GM12891 (cell line): ENCODE measurements at places on chromosomes 5 and 9.
A peak's percentile ranks its signal among the peaks of the same experiment; 100 is the strongest.

- no peak for DNase-seq
These were observed 184.4 kb downstream of the ISL1 start for GRCh38 chr5:51567636-51568035.

DNA sequence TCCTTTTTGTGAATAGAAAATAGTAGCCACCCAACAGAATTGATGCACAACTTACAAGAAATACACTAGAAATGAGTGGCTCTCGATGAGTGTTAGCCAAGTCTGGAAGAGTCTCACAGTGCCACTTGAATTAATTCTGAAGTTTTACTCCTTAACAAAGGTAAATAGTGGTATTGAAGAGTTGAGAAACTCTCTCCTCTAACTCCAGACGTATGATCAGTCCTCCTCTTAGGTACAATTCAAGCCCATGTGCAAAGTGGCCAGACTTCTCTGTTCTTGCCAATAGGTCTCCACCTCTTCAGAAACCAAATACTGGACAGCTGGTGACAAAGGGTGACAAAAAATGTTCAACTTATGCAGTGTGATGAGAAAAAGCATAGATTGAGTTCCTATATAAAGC, 38.5 kb upstream of the ADAMTS16 start:
- DNase-seq, result no peak

- DNase-seq, result no peak
These were observed 62.2 kb downstream of the CFAP77 start for GRCh38 chr9:132472199-132472598.

DNA sequence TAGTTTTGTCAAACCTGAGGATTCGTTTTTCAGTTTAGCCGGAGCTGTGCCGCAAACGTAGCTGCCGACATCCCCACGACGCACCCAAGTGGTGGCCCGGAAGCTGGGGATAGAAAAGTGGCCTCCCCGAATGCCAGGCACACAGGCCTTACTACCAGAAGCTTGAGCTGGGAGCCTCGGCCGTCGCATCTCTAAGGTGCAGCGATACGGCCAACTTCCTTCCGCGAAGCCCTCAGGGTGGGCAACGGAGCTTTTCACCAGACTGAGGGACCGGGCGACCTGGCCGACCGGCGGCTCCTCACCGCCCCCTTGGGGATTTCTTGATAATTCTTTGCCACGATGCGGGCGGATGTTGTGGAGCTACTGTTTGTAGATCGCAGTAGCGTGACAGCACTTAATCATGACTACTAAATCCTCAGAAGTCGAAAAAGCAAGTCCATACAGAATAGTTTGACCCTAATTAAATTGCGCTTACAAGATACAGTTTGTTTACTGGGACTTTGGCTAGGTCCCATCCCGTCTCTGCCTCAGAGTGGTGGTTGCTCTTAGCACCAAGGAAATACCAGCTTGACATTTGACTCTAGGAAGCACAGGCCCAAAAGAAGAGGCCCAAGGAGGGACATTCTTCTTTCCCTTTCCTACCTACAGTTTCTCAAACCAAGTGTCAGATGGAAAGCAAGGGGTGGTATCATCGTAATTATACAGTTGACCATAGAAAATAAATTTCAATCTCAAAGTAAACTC, 613 bp upstream of the TMEM267 start:
- DNase-seq, result peak; percentile 46

DNA sequence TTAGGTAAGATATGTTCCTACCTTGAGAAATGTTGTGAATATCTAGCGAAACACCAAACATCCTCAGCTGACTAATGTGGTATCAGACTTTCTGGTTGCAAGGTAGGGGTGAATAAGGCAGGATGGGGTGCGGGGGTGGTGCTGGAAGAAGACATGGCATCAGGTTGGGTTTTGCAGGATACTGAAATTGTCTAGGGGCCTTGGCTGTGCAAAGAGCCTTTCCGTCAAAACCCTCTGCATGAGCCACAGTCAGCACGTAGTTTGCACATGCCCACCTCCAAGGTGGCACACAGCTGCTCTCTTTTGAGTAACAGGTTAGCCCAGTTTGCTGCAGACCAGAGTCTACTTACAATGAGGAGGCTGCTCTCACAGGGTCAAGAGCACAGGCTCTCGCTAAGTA, 42.0 kb downstream of the SFXN1 start:
- DNase-seq, result no peak

DNA sequence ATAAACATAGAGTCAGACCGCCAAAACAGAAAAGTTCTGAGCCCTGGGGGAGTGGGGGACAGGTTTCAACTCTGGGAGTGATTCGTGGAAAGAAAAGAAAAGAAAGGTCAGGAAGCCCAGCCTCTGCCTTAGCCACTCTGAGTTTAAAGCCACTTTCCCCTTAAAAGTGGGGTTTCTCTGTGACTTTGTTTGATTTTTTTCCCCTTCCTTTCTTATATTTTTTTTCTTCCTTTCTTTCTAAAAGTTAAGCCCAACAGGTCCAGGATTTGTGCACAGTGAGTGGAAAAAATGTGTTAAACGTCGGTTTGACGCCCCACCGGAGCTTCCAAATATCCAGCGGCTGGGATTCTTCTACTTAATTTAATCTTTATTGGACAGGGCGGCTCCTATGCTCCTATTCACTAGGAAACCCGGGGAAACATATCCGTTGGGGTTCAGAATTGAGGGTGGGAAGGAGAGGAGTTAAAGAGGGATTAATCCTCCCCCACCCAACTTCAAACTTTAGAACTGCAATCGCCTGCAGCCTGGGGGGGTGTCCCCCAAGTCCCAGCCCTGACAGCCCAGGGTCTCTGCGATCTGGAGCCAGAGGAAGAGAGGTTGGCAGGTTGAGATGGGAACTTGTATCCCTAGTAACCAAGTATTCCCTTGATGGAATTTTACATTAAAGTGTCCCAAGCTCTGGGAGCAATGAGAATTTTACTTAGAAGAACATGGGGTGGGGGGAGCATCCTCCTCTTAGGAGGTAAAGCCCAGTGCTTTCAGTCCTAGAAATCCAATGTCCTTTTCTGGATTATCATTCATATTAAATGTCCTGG, 6.3 kb downstream of the NR2F1-AS1 start:
- DNase-seq, result no peak

DNA sequence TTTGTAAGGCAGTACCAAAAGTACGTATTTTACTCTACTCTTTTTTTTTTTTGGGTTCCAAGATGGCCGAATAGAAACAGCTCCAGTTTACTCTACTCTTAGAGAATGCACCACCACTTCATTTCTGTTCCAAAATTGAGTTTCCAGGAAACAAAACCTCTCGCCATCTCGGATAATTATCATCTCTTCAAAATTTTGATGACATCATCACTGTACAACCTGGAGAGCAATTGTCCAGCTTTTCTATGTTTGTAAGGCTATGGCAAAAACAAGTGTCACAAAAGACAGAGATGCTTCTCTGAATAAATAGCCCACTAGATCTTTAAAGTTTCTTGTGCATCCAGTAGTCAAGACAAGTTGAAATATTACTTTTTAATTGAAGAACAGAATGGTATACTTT, 1631.9 kb upstream of the CDH6 start:
- no peak for DNase-seq
